Kidney (tissue), 22 donors: ENCODE measurements at places on chromosomes 4 and X. TPM values are rescaled to one million over a fixed set of nuclear protein-coding genes. Genes with fewer than 3 reads are reported as not detected.

DNA sequence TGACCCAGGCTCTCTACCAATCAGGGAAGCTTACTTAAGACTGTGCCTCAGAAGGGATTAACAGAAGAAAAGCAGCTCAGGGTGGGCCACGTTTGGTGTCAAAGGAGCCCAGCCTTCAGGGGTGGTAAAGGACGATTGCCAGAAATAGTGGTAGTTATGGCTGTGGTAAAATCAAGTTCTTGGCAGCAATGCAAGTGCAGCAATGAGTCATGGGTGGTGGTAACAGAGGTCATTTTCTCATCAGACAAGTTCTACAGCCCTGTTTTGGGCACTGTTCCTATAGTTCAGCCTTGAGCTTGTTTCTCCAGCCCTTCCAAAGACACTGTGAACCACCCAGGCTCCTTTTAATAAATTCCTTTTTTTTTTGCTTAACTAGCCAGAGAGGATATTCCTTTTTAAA, 120.3 kb downstream of the EFHC2 start:
- H3K27ac ChIP-seq, result no peak overlapping the region
- no peaks in the 10 kb centered on the region for H3K27me3 ChIP-seq
- no peak for DNase-seq
- H3K4me3 ChIP-seq, result no peak overlapping the region

GRCh38 chrX:152061557-152061956, 76.8 kb downstream of the MAGEA10 start:
- no peaks in the 10 kb centered on the region for H3K4me1 ChIP-seq
- H3K36me3 ChIP-seq, result no peaks in the 10 kb centered on the region
- no peak overlapping the region for H3K27ac ChIP-seq
- no peak overlapping the region for H3K4me3 ChIP-seq

DNA sequence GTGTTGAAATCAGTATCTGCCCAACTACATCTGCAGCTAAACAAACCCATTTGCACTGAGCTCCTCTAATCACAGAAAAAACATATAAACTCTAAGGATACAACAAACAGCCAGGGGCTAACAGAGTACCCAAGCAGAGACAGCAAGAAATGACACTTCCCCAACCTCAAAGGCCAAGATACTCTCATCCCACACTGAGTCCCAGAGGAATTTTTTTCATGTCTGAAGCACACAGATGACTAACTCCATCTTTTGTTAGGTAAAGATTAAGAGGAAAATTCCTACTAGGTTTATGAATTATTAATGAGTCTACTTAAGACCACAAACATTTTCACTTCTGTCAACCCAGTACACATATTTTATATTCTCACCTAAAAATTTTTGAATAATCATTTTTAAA, 31.6 kb downstream of the SEPSECS start:
- H3K27me3 ChIP-seq, result no peaks in the 10 kb centered on the region
- H3K36me3 ChIP-seq, result no peaks in the 10 kb centered on the region
- DNase-seq, result no peak

- no peak overlapping the region for H3K4me3 ChIP-seq
- no peaks in the 10 kb centered on the region for H3K36me3 ChIP-seq
- H3K27me3 ChIP-seq, result no peaks in the 10 kb centered on the region
- peak; percentile 7 for DNase-seq
- H3K27ac ChIP-seq, result no peak overlapping the region
- H3K4me1 ChIP-seq, result no peaks in the 10 kb centered on the region
Measured at GRCh38 chr4:141711211-141711610, 74.8 kb downstream of the IL15 start.

DNA sequence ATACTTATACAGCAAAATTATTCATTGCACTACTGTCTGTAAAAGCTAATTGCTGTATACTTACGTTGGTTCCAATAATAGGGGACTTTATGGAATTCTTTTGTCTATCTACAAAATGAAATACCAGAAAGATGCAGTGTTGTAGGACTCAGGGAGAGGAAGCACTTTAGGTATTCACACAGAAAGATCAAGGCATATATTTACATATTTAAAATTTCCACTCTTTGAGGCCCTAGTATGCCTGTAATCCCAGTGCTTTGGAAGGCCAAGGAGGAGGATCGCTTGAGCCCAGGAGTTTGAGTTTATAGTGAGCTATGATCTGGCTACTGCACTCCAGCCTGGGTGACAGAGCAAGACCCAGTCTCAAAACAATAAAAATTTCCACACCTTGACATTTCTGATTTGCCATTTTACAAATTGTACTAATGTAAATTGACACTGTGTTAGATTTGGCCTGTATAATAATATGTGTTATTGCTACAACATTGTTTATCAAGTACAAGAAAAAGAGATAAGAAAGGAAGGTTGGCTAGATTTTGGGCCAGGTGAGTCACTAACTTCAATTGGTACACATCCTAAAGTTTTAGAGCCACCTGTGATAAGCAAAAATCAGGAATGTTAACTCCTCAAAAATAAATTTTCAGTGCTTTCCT, 35.1 kb downstream of the ADGRA3 start:
- no peaks in the 10 kb centered on the region for H3K27me3 ChIP-seq
- no peak for DNase-seq
- H3K36me3 ChIP-seq, result no peaks in the 10 kb centered on the region
- no peak overlapping the region for H3K27ac ChIP-seq
- H3K4me1 ChIP-seq, result no peaks in the 10 kb centered on the region

The AVPR2 gene
- total RNA-seq, result 2.3 TPM

The GJB1 gene
- 22.4 TPM for total RNA-seq
